ENCODE measurements at places on chromosomes 16 and 17.

DNA sequence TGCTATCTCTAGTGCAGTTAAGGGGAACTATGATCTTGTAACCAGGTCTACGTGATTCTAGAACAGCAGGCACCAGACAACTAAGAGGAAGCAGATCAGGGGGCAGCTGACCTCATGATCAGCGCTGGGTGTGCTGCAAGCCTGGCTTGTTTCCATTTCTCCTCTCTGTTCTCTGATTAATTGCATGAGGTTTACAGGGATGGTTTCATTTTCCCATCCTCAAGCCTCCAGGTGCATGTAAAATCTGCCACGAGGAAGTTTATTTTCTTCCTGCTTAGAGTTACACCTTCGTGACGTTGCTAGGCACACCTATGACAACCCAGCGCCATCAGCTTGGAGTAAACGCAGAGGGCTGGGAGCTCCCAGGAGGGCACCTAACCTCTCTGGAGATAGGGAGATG lies 4.3 kb upstream of the NUPR1 start:
- DNase-seq, result no peak

GRCh38 chr17:44187131-44187899 lies 543 bp downstream of the TMUB2 start:
- DNase-seq, result no peak

GRCh38 chr17:9935408-9935807 lies 30.3 kb upstream of the RCVRN start:
- no peak for DNase-seq

DNA sequence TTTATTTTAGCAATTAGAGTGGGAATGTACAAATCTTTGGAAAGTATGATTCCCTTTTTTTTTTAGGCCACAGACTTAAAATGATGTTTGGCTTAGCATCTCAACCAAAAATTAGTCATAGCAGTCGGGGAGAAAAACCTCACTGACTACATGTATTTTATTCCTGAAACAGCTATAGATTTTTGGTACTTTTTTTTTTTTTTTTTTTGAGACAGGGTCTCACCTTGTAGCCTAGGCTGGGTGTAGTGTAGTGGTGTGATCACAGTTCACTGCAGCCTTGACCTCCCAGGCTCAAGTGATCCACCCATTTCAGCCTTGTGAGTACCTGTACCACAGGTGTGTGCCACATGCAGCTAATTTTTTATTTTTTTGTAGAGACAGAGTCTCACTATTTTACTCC lies 23.4 kb downstream of the RNFT1 start:
- no peak for DNase-seq

- no peak for DNase-seq
Measured at GRCh38 chr16:19118938-19119431, 5.2 kb downstream of the ITPRIPL2 start.

DNA sequence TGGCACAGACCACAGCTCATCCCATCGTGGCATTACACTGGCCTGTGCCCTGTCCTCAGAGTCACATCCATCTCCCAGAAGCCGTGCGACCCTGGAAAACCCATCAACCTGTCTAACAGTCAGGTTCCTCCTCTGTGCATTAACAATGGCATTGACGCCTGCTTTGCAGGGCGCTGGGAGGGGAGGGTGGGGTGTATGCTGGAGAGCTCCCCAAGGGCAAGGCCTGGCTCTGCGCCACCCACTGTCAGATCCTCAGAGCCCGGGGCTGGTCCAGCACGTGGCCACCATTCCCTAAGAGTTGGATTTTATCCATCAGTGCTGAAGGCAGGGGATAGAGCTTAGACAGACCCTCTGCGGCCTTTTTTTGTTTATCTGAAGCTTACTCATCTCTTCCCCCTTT lies 28.7 kb downstream of the NOS2 start:
- no peak for DNase-seq

DNA sequence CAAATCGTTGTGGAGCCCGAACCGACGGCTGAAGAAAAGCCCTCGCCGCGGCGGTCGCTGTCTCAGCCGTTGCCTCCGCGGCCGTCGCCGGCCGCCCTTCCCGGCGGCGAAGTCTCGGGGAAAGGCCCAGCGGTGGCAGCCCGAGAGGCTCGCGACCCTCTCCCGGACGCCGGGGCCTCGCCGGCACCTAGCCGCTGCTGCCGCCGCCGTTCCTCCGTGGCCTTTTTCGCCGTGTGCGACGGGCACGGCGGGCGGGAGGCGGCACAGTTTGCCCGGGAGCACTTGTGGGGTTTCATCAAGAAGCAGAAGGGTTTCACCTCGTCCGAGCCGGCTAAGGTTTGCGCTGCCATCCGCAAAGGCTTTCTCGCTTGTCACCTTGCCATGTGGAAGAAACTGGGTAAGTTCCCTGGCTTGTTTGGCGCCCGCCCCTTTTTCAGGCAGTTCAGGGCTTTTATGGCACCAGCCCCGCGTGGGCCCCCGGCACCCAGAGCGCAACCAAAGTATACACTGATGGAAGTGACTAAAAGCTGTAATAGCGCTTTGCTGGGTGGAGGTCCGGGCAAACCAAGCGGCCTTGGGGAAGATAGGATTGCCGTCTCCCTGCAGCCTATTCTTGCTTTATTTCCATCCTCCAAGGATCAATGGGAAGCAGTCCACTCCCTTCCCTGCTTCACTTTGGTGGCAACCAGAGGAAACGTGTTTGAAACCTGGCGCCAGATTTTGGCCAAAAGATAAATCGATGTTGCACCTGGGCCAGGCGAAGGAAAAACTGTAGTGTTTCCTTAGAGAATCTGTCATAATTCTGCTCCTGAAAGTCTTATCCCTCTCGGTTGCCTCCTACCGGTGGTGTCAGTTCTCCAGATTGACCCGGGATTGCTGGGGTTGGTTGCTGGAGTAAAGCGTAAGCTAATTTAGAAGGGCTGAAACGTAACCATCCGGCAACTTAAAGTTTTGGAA lies 775 bp downstream of the PPM1D start:
- peak; percentile 37 for DNase-seq

DNA sequence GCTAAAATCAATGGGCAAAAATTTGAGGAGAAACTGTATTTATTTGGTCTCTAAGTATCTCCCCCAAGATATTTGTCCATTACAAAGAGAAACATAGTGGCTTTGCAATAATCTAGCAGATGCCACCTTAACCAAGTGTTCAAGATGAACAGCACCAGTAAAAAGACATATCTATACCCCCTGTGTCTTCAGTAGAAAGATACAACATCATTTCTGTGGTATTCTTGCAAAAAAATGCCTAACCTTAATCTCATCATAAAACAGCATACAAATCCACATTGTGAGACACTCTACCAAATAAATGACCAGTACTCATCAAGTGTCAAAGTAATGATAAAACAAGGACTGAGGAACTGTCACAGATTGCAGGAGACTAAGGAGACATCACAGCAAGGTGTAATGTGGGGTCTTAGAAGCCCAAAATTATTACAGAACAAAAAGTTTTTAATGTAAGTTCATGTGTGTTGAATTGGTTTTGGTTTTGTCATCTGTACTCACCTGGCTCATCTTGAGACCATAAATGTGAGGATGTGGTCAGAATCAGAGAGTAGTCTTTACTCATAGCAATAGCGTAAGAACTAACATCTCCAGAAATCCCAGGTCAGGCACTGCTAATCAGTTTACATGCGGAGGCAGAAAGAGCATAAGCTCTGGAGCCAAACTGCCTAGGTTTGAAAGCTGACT lies 77.2 kb downstream of the AATF start:
- no peak for DNase-seq

DNA sequence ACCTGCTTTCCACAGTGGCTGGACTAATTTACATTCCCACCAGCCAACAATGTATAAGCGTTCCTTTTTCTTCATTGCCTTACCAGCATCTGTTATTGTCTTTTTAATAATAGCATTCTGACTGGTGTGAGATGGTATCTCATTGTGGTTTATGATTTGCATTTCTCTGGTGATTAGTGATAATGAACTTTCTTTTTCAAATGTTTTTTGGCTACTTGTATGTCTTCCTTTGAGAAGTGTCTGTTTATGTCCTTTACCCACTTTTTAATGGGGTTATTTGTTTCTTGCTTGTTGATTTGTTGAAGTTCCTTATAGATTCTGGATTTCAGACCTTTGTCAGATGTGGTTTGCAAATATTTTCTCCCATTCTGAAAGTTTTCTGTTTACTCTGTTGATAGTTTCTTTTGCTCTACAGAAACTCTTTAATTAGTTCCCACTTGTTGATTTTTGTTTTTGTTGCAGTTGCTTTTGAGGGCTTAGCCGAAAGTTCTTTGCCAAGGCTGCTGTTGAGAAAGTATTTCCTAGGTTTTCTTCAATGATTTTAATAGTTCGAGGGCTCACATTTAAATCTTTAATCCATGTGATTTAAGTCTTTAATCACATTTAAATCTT lies 26.8 kb downstream of the ITGAM start:
- DNase-seq, result no peak

- DNase-seq, result no peak
Measured at GRCh38 chr16:79316004-79316458, 284.5 kb downstream of the MAF start.
